Fibroblast of gingiva (primary cell): ENCODE measurements at places on chromosomes 5 and 9.

- DNase-seq, result peak; percentile 12
Measured at GRCh38 chr9:81424431-81424830, 264.9 kb downstream of the TLE1 start.

- DNase-seq, result no peak
Measured at GRCh38 chr5:93874491-93874890, 133.1 kb upstream of the POU5F2 start.

GRCh38 chr5:127867022-127867783 is 164.0 kb downstream of the CCDC192 start:
- DNase-seq, result peak; percentile 63

GRCh38 chr9:128927731-128928411 is 7.1 kb downstream of the PHYHD1 start:
- DNase-seq, result no peak

DNA sequence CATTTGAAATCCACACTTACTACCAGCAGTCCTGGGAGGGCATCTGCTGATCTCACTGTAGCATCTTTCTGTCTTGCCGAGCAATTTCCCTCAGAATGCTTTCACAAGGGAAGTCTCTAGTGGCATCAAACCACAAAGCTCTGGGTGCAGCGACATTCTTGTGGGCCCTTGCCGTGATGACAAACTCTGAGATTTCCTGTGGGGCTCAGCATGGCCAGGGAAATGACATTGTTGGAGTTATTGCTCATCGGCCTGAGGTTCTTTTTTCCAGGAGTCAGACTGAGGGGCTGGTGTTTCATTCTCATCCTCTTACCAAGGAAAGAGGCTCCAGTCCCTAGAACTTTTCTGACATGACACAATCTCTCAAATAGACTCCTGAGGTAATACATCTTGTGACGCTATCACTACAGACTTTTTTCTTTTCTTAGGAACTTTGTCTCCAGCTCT is 51.4 kb downstream of the PFDN1 start:
- peak; percentile 69 for DNase-seq

- no peak for DNase-seq
Measured at GRCh38 chr5:32030222-32030621, 143.9 kb downstream of the GOLPH3 start.

GRCh38 chr5:35009019-35009418 is 38.7 kb downstream of the AGXT2 start:
- no peak for DNase-seq

DNA sequence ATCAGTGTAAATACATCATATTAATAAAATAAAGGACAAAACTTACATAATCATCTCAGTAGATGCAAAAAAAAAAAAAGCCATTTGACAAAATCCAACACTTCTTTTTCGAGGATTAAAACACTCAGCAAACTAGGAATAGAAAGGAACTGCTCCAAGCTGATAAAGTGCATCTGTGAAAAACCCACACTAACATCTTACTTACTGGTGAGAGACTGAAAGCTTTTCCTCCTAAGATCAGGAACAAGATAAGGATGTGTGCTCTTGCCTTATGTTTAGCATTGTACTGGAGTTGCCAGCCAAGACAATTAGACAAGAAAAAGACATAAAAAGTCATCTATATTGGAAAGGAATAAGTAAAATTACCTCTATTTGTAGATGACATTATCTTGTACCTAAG is 120.2 kb upstream of the SAP30L start:
- no peak for DNase-seq

GRCh38 chr5:86679949-86680348 is 62.2 kb downstream of the COX7C start:
- DNase-seq, result no peak

DNA sequence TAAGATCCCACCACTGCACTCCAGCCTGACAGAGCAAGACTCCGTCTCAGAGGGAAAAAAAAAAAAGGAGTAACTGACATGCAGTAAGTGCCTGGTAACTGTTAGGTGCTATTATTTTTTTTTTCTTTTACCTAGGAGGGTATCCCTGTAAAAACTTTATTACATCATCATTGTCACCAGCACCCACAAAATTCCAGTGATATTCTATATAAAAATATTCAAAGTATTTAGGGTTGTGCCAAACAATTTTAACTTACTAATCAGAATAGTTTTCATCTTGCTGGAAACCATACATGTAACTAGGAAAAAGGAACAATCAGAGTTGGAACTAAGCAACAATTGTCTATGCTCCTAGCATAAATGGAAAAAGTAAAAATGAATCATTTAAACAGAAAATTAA is 112.4 kb downstream of the SSBP2 start:
- DNase-seq, result no peak

DNA sequence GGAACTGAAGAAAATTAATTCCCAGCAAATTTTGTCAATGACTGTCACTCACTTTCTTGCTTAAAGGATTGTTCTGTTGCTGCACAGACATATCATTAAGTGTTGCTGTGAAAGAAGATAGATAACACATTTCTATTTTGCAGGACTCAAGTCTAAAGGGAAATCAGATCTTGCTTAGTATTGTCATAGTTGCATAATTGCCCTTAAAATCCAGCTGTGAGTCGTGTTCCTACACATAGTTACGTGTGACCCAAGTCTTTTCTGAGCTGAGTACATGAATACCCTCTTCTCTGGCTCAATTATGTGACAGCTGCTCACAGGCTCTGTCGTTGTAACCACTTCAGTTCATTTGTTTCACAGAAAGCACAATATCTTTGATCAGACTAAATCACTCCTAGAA is 390.8 kb downstream of the DTWD2 start:
- DNase-seq, result no peak

GRCh38 chr5:125410537-125411070 is 664.2 kb upstream of the ZNF608 start:
- peak; percentile 88 for DNase-seq

GRCh38 chr5:177983763-177984583 is 12.1 kb downstream of the PROP1 start:
- no peak for DNase-seq

GRCh38 chr5:15023846-15024245 is 152.3 kb upstream of the ANKH start:
- DNase-seq, result no peak

- DNase-seq, result peak; percentile 27
Measured at GRCh38 chr9:122827761-122828093, 661 bp downstream of the PDCL start.

DNA sequence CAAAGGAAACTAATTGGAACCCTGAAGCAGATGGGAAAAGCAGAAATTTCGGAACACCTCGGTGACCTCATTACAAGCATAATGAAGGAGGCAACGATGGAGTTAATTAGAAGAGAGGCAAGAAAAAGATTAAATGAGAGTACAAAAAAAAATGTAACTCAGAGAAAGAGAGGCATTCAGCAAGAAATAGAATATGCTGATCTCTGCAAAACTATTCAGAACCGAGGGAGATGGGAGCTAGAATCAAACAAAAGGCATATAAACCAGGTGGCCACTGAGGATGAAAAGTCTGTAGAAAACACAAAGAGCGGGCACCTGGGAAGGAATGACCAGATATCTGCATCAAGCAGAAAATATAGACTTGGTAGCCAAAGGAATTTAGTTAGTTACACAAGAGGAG is 118.9 kb downstream of the CETN3 start:
- DNase-seq, result no peak

DNA sequence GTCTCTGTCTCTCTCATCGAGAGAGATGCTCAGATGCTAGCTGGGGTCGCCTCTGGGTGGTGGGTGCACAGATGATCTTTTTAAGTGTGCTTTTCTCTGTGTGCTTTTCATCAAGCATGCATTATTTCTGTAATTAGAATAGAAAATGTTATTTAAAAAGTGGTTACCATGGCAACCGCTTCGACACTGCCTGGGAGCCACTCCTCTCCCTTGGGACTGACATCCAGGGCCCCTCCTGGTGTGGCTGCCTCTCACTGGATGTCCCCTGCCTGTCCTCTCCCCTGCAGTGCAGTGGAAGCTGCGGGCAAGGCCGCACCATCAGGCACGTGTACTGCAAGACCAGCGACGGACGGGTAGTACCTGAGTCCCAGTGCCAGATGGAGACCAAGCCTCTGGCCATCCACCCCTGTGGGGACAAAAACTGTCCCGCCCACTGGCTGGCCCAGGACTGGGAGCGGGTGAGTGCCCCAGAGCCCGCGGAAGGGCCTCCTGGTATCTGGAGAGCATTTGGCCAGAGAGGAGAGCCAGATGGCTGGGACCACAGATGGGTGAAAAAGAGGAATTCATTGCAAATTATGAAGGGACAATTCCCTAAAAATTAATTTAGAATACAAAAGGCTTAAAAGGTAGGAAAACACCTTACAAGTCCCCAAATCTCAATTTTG is 34.7 kb downstream of the ADAMTSL2 start:
- DNase-seq, result no peak

- peak; percentile 68 for DNase-seq
Measured at GRCh38 chr5:380701-381309, 59.3 kb downstream of the AHRR start.

DNA sequence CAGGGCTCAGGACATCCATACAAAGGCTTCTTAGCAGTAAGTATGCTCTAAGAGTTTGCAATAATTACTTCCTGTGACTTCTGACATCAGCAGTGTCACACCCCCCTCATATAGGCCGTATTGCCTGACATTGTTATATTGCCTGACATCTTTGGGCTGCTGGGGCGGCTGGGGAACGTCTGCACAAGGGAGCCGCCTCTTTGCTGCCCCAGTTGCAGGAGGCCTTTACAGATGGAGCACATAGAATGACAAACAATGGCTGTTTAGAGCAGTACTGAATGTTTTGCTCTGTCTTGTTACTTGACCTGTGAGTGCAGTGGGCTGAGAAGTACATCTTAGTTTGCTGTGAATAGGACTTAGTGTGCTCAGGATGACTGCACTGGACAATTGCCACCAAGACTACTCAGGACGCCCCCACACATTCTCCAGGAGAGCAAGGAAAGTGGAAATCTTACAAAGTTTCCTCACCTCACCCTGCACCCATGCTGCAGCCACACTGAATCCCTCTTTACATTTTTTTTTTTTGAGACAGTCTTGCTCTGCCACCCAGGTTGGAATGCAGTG is 65.4 kb upstream of the SPOCK1 start:
- no peak for DNase-seq

DNA sequence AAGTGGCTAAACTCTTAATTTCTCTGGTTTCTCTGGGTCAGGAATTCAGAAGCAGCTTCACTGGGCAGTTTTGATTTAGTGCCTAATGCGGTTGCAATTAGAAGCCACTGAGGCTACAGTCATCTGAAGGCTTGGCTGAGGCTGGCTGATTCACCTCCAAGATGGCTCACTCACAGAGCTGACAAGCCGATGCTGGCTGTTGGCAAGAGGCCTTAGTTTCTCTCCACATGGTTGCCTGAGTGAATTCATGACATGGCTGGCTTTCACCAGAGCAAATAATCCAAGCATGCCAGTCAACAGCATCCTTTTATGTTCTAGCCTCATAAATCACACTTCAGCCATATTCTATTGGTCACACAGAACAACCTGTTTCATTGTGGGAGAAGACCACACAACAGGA is 2.8 kb upstream of the CDK7 start:
- peak; percentile 12 for DNase-seq

DNA sequence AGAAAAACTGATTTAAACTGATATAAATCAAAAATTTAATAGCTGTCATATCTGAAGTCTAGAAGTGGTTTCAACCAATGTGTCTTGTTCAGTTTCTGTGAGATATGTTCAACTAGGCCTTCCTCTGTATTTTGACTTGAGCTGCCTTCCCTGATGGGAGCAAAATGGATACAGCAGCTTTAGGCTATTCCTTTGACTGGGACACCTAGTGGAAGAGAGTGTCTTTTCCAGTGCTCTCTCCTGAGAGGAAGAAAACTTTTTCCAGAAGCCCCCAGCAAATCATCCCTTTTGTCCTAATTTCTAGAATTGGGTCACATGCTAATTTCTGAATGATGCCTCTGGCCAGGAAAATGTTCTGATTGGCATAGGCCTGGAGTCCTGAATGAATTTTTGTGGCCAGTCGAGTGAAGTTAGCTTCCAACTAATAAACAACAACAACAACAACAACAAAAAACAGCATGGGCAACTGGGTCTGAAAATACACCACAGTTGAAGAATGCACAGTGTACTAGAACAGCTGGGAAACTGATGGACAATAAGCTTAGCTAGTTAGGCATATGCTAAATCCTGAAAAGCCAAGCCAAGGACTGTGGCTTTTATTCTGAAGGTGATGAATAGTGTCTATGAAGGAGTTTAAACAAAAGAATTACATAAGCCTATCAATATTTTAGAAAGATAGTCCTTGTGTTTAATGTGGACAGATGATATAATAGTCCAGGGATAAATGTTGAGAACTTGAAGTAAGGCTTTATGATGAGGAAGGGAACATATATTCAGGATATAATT is 125.7 kb downstream of the FBN2 start:
- no peak for DNase-seq

DNA sequence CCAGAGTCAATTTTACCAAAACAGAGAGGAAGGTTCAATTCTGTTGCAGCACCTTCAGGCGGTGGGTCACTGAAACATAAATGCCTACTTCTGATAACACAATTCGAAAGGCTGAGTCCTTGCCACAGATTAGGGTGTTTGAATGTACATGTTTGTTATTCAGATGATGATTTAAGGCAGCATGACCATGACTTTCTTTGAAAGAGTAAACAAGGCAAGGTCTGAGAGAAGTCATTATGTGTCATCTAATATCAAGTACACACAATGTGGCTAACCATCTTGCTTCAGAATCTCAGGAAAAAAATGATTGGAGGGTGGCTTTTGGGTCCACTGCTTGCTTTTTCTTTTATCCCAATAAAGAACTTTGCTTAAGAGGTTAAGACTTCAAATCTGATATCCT is 457.5 kb downstream of the TAF11L14 start:
- DNase-seq, result no peak

GRCh38 chr9:133340256-133340655 is 4.3 kb upstream of the SURF6 start:
- no peak for DNase-seq

- no peak for DNase-seq
Measured at GRCh38 chr9:99015890-99016289, 72.2 kb downstream of the COL15A1 start.

DNA sequence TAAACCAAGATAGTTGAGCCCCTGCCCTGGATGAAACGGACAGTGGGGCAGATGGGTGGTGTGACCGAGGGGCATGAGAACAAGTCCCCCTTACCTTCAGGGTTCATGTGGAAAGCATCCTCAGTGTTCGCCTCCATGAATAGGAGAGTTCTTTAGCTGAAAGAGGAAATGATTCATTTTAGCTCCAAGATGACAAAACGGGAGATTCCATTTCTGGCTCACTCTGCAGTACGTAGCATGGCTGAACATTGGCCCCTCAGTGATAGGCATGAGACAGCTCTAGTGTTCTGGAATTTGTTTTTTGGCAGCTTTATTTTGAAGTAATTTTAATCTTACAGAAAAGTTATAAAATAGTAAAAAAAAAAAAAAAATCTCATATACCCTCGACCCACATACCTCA is 70.2 kb upstream of the AGXT2 start:
- DNase-seq, result no peak

- no peak for DNase-seq
Measured at GRCh38 chr5:146208916-146209522, 5.6 kb downstream of the RBM27 start.

GRCh38 chr9:2116073-2116472 is 100.9 kb downstream of the SMARCA2 start:
- DNase-seq, result peak; percentile 7

DNA sequence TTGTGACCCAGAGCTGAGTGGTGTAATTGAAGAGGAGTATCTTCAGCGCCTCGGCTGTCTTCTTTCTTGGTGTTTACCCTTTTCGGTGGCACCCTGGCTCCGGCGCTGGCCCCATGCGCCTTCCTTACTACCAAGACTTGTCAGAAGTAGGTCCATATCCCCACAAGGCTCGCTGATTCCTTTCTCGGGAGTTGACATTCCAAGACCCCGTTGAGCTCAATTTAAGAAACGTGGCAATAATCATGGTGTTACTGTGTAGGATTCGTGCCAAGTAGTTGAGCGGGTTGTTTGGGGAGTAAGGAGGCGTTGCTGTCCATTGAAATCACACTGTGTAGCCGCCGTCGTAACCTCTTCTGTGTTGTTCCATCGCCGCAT is 795 bp downstream of the NDUFAF2 start:
- DNase-seq, result peak; percentile 62
